ENCODE measurements at places on chromosomes 7 and 10. TPM values are rescaled to one million over a fixed set of nuclear protein-coding genes. Genes with fewer than 3 reads are reported as not detected.

Gene MLXIPL
- total RNA-seq, result 0.07 TPM

Gene MYPN
- total RNA-seq, result 30.8 TPM

Gene MUC12
- 4.5 TPM for total RNA-seq

Gene FAM170B
- not detected for total RNA-seq

Gene NUTM2A
- total RNA-seq, result 2.4 TPM
